ENCODE measurements at places on chromosomes 12 and 14.
A peak's percentile ranks its signal among the peaks of the same experiment; 100 is the strongest.

GRCh38 chr12:113473942-113474341 is 2.3 kb upstream of the LHX5 start:
- DNase-seq = no peak

DNA sequence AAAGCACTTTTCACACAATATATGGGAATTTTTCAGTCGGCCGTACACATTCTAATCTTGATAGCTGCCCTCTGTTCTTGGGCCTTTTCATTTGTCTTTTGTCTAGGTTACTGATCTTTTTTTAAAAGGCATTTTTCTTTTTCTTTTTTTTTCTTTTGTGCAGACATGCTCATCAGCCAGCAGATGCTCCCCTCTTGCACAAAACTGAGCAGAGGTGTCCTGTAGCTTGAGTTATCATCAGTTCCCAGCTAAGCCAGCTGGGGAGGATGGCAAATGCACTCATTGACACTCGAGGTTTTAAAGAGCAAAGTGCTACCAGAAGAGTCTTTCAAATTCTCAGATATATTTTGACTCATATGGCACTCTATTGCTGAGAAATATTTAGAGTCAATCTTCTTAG is 913.9 kb upstream of the SEL1L start:
- no peak for DNase-seq

DNA sequence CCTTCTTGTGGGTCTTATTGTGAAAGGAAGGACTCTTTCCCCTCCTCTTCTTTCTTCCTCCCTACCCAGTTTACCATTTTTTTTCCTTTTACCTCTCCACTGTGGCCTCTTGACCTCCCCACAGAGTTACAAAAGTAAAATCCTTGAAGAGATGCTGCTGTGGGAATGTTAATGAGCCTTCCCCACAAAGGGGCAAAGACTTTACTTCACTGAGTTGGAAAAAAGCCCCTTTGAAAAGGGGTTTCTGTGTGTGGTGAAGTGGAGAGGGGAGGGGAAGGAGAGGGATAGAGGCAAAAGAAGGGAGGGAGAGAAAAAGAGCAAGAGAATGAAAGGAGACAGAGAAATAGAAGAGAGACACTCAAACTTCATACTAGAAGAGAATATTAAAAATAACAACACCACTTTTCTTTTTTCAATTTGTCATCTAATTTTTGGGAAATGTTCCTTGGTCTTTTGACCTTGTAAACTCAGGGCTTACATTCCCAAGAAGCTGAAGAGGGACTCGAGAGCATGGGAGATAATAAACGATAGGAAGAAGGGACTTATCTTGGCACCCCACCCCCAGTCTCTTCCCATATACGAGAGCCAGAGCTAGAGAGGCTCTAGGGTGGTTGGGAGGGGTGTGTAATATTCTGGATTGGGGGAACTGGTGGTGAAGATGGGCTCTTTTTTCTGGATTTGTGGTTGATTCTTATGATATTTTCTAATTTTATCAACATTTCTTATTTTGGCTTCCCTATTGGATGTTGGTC is 13.2 kb upstream of the SALL2 start:
- no peak for DNase-seq

DNA sequence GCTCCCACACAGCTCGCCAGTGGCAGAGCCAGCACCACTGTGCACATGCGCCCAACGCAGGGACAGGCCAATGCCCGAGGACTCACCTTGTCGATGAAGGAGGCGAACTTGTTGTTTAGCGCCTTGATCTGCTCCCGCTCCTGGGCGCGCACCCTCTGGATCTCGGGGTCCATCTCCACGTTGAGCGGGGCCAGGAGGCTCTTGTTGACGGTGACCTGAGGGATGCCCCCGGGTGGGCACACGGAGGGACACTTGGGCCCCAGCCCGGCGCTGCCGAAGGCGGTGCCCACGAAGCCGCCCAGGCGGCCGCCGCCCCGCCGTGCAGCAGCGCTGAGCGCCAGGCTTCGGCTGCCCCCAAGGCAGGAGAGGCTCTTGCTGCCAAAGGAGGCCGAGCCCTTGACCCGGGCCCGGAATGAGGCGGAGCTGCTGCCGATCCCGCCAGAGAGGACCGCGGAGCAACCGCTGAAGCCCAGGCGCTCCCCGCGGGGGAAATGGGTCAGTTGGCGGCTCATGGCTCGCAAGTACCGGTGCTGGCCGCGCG is at the start of gene KRT72:
KRT72 (minus strand) TSS at position 523 of the 541 bp plus-strand sequence; CDS start at position 512, 11 bp downstream.
- no peak for DNase-seq

DNA sequence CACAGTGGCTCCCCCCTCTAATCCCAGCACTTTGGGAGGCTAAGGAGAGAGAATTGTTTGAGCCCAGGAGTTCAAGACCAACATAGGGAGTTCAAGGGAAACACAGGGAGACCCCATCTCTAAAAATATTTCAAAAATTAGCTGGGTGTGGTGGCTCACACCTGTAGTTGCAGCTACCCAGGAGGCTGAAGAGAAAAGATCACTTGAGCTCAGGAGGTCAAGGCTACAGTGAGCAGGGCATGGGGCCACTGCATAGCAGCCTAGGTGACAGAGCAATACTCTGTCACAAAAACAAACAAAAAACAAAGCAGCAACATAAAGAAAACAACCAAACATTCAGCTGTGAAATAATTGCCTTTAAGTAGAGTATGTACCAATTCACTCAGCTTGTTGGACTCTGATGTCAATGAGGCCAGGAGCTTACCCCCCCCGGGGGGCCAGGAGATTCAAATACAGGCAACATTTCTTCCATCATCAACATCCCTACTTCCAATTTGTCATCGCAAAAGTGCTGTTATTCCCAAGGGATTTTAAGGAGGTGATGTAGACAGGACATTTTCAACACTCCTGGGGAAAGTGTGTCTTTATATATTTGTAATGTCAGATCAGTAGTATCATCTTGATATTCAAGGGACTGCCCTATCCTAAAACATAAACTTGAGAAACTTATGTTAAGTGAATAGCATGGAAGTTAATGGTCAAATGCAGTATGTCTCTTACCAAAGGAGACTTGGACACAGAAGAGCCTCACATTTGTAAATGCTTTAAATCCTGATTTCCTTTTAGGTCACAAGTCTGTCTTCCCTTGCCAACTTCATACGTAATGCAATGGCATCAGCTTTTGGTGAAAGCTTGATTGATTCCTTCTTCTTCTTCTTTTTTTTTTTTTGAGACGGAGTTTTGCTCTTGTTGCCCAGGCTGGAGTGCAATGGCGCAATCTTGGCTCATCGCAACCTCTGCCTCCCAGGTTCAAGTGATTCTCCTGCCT is 40.6 kb upstream of the AEBP2 start:
- DNase-seq = no peak

GRCh38 chr12:40312196-40312595 is 87.4 kb downstream of the LRRK2 start:
- DNase-seq = peak; percentile 30

GRCh38 chr14:73269729-73270531 is 32.6 kb downstream of the PAPLN start:
- no peak for DNase-seq

GRCh38 chr12:105590571-105590970 is 260.1 kb downstream of the C12orf75 start:
- peak; percentile 87 for DNase-seq

DNA sequence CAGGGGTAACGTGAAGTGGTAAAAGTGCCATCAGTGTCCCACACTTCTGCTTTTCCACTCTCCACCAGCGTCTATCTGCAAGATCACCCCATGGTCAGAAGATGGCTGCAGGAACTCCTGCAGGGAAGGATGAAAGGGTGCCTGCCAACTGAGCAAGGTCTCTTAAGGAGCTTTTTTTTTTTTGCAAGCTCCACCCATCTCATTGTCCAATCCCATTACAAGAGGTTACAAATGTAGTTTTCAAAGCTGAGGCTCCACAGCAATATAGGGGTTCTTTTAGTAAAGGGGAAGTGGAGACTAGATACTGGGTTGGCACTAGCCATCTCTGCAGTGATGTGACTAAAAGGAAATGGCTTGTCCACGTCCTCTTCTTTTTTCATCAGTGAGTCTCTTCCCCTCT is 5.9 kb upstream of the BHLHE41 start:
- no peak for DNase-seq

DNA sequence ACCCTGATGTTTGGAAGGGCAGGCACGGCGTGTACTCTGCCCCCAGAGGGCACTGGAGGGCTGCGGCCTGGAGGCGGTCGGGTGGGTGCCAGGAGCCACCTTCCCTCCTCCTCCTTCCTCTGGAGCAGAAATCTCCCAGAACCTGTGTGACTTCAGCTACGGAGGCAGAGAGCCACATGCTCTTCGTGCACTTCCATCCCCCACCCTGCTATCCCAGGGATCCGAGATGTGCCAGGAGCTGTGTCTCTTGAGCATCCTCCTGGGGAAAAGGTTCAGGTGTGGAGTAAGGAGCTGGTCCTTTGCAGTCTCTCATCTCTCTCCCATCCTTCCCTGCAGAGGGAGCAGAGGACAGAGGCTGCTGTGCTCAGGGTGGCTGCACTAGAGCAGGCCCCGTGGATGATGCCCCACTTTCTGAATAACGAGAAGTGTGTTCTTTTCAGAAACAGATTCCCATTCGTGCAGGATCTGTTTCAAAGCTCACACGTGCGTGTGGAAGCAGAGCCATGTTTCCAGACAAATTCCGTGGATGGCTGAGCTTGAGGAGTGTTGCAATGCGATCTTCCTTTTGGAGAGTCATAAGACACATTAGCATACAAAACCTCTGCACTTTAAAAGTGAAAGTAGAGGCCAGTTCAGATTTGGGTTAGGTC is 162.9 kb downstream of the ADGRD1 start:
- DNase-seq = no peak

- DNase-seq = no peak
Observed at GRCh38 chr12:57320639-57321038, 69.7 kb upstream of the STAC3 start.

DNA sequence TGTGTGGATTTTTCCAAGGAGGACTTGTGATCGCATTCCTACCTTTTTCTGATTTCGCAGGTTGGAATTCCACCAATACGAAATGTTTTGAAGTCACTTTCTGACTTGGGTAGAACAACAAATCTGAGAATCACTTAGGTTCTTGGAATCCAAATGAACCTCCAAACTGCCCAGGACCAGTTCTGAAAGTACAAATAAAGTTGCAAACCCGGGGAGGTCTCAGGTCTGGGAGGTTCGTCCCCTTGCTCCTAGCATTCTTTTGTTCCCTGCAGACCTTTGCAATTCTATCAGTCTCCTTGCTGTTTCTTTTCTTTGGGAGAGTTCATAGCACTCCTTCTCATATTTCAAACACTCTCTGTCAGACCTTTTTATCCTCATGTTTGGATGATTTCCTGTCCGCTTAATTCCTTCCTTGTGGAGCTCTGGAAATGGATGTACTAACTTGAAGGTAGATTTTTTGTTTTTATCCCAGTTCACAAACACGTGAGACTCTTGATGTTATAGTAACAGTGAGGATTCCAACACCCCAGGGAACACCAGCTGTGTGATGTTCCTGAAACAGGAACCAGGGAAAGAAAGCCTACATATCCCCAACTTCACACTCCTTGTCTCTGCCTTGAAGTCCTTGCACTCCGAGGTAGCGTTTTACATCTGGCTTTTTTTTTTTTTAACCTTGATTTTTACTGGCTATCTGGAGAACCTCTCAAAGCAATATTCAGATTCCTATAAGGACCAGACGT is 70.6 kb downstream of the TMEM132C start:
- DNase-seq = no peak

GRCh38 chr12:75550401-75551240 is 39.2 kb upstream of the KRR1 start:
- no peak for DNase-seq

DNA sequence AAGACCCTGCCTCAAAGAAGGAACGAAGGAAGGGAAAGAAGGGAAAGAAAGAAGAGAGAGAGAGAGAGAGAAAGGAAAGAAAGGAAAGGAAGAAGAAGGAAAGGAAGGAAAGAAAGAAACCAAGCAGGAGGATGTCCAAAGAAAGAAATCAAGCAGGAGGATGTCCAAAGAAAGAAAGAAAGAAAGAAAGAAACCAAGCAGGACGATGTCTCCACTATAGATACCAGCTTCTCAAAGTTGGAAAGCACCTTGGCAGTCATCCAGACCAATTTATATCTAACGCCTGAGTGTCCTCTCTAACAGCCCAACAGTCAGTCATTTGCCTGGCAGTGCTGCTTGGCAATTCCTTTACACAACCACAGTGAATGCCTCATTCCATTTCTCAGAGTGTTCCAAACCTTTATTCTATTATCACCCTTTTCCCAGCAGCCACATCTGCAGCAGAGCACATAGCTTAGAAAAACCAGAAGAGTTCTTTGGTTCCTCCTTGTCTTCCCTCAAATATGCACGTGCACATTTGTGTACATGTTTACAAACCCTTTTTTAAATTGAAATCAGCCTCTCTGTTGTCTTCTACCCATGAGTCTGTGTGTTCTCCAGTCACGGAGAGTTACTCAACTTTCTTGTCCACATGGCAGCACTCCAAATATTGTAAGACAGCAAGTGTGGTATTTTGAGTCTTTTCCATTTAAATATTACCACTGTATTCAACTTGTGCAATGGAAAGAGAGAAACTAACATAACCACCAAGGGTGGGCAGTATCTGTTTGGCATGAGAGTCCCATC is 138.4 kb downstream of the STXBP6 start:
- peak; percentile 55 for DNase-seq

Data from mammary epithelial cell (primary cell).